ENCODE measurements at places on chromosomes 2 and 18. TPM values are rescaled to one million over a fixed set of nuclear protein-coding genes. Genes with fewer than 3 reads are reported as not detected.

The SIX3 gene
- total RNA-seq = not detected

DNA sequence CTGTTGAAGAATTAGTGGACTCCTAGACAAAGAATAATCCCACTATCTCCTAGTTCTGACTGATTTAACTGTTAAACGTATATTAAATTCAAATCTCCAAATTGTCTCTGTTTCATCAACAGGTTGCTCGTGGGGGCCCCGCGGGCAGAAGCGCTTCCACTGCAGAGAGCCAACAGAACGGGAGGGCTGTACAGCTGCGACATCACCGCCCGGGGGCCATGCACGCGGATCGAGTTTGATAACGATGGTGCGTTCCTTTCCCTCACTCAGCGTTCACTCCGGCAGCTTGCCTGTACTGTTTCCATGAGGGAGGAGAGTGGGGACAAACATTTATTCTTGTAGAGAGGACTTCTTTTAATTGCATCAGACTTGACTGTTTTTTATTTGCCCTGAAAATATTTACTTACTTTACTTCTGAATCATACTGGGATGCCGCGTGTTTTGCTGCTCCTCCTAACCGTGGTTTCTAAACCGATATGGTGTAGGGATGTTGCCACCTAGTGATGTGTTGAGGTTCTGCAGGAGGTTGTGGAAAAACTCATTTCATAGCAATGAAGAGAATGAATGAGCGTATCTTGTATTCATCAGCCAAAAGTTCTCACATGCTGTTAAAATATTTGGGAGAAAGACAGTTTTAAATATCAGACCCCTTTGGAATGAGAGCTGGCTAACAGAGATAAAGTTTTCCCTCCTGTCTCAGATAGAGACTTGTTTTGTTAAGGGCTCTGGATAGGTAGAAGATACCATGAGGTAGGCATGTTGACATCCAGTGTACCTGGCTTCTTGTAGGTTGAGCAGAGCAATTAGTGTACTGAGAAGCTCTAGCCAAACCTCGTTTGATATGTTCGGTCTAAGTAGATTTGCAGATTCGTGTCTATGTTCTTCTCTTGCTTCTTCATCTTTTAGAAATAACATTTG lies 38.3 kb downstream of the ITGA6 start:
- peak; percentile 82 for DNase-seq

- DNase-seq = no peak
These were observed 73.2 kb downstream of the WDSUB1 start for GRCh38 chr2:159213296-159213695.

- DNase-seq = peak; percentile 89
These were observed 1.1 kb downstream of the GLI2 start for GRCh38 chr2:120736624-120737339.

DNA sequence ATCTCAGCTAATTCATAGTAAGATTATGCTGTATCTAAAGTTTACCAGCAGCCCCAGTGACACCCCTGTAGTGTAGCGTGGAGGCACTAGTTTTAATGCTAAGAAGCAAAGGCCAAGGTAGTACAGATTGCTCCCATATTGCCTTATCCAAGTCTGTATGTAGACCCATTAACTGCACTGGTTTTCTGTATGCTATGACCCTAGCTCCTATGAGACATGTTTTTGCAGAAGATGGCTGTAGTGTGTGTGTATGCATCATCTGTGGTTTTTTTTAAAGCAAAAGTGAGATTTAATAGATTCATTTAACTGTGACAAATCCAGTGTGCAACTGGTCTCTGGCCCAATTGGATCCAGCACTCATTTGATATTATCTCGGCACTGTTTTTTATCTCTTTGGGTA lies 86.5 kb downstream of the HAUS1 start:
- DNase-seq = no peak

- DNase-seq = no peak
These were observed 258.9 kb upstream of the OSR1 start for GRCh38 chr2:19617257-19617848.

DNA sequence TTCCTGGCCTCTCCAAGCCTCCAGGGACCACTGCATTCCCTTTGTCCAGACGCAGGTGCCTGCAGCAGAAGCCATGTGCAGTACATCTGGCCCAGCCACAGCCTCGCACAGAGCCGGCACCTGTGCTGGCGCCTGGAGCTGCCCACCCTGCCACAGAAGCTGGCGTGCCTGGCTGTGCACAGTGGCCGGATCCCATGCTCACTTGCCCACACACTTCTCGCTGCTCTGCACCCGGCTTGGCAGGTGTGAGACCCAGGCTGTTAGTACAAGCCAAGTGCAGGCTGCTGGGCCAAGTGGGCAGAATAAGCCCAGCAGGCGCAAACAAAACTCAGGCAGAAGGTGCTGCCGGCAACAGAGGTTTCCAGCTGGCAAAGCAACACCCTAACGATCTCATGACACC lies 124.5 kb upstream of the CCDC150 start:
- DNase-seq = no peak

DNA sequence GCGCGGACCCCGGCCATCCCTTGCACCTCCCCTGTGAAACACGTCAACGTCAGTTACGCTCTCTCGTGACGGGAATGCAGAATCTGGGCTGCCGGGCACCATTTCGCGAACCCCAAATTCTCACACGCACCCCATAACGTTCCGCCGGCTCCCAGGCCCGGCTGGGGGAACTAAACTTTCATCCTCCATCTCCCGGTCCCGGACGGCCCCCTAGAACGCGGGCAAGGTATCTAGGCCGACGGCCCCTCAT lies 544 bp downstream of the DNAJC27 start:
- DNase-seq = peak; percentile 60
